ENCODE measurements at places on chromosomes 6 and 20.

- DNase-seq, result no peak
Observed at GRCh38 chr20:16387666-16388065, 185.6 kb downstream of the KIF16B start.

GRCh38 chr6:45558858-45559257 is 181.1 kb upstream of the SUPT3H start:
- DNase-seq, result no peak

DNA sequence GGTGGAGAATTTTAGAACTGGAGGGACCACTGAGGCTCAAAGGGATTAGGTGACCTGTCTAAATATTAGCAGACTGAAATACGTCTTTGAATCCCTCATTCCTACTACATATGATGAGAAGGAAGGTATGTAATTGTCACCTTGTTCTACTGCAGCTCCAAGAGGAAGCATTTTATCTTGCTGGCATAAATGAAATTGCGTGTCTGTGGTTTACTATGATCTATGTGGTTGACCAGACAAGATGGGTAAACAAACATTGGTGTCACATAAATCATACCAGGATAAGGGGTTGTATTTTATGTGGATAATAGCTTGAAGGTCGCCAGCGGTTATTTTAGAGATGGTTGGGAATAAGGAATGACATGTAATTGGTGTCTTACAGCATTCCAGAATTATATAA is 78.2 kb downstream of the LAMA4 start:
- DNase-seq, result no peak

DNA sequence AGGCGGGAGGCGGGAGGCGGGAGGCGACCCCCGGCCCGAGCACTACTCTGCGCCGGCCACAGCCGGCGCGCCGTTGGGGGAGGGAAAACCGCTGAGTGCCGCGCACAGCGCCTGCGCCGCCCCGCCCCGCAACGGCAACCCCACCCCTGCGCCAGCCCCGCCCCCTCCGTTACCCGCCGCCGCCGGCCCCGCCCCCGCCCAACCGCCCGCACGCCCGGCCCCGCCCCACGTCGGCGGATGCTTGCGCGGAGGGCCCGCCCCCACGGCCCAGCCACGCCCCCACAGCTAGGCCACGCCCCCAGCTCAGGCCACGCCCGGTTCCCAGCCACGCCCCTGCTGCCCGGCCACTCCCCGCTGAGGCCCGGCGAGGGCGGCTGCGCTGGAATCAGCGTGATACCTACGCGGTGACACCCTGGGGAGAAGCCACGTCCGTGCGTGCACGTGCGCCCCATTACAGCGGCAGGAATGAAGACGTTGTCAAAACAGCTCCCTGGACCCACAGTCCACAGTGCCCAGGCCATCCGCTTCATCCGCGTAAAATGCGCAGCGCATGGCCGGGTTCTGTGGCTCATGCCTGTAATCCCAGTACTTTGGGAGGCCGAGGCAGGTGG is at the start of gene TCFL5:
Gene TCFL5, minus strand, starts transcription at position 97 of the 611 bp plus-strand sequence. CDS start 152 bp downstream, outside the sequence.
- peak; percentile 88 for DNase-seq

- DNase-seq, result no peak
Observed at GRCh38 chr6:169240125-169240524, 13.5 kb downstream of the THBS2 start.
